RWPE1 (cell line): ENCODE measurements at places on chromosomes 13 and 19.

DNA sequence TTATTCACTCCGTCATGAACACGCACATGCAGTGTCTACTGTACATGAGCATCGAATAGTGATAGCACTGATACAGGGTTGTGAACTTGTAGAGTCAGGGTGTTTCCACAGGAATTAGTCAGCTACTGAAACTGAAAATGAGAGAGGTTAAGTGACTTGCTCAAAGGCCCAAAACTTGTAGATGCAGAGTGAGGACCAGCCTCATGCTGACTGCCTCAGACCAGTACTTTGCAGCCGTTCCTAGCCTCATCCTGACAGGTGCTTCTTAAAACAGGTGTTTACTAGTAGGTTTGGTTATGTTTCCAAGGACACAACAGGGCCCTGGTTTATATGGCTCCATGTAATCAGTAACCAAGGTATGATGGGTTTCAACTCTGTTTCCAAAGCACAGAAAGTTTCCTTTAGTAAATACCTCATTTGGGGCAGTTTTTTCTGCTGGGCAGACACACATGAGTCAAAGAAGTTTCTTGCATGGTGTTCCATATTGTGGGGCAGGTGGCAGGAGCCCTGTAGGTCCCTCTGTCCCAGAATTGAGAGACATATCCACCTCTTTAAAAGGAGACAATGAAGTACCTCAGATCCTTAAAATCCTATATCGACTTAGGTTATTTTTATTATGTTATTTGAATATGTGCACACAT, 16.0 kb downstream of the FGF9 start:
- DNase-seq: no peak

- DNase-seq: no peak
Measured at GRCh38 chr13:114035583-114036531, 62.0 kb upstream of the C13orf46 start.

GRCh38 chr19:51026554-51026831, at the start of gene KLK11:
Gene KLK11, minus strand, starts transcription at chr19:51026616. Its CDS starts 985 bp downstream, at chr19:51025631.
- DNase-seq: no peak

DNA sequence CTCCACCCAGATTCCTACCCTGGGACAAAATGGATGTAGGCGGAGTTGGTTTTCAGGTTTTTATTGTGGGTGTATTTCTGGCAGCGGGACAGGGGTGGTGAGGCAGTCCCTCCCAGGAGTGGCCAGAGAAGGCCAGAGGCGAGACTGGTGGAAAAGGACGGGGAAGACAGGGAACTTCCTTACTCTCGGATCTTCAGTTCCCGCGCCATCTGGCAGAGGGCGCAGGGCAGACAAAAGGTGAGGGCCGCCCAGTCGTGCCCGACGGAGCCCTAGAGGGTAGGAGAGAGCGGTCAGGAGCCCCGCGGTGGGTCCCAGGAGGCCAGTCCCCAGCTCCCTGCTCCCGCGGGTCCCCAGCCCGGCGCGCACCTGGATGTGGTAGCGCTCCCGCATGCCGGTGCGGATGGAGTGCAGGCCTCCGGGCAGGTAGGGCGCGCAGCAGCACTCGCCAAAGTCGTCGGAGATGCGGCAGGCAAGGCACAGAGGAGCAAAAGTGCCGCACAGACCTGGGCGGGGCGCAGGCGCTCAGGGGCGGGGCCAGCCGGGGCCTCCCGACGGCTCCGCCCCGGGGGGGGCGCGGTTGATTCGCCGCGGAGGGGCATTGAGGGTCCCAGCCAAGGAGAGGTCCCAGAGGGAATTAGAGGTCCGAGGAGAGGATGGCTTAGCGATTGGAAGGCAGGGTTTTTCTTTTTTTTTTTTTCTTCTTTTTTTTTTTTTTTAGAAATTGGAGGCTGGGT, 3.0 kb downstream of the CNFN start:
- peak; percentile 80 for DNase-seq

DNA sequence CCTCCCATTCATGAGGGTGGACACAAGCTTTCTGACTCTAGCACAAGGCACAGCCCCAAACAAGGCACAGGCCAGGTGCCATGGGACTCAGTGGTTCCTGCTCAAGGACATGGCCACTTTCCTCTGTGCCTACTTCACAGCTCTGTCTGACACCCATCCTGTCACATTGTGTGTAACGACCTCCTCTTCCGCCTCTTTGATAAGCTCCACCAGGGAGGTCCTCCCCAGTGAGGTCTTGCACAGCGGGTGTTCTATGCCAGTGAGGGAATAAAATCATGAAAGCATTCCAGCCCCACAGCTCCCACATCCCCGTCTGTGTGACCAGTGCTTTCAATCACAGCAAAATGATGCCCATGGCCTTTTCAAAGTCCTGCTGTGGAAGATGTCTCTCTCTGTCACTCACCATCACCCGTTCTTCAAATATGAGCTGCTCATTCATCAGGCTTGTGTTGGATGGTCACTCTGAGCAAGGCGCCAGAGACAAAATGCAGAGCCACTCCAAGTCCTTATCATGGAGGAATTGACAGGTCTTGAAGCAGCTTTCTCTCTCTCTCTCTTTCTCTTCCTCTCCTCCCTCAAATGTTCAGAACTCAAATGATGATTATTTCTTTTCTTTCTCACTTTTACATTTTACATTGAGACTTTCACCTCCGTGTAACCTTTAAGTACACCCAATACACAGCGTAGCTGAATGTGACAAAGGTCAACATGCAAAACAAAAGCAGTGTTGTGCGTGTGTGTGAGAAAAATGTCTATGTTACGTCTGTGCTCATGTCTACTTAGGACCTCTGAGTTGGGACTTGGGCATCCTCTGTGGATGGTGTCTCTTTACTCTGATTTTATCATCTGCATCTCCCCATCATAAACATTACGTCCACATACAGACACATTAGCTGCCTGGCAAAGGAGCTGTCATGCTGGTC, 8.0 kb upstream of the SPATA13 start:
- no peak for DNase-seq

- DNase-seq: no peak
Measured at GRCh38 chr19:54169149-54169740, 3.7 kb downstream of the TMC4 start.

- no peak for DNase-seq
Measured at GRCh38 chr19:29499921-29500590, 25.7 kb upstream of the VSTM2B start.

DNA sequence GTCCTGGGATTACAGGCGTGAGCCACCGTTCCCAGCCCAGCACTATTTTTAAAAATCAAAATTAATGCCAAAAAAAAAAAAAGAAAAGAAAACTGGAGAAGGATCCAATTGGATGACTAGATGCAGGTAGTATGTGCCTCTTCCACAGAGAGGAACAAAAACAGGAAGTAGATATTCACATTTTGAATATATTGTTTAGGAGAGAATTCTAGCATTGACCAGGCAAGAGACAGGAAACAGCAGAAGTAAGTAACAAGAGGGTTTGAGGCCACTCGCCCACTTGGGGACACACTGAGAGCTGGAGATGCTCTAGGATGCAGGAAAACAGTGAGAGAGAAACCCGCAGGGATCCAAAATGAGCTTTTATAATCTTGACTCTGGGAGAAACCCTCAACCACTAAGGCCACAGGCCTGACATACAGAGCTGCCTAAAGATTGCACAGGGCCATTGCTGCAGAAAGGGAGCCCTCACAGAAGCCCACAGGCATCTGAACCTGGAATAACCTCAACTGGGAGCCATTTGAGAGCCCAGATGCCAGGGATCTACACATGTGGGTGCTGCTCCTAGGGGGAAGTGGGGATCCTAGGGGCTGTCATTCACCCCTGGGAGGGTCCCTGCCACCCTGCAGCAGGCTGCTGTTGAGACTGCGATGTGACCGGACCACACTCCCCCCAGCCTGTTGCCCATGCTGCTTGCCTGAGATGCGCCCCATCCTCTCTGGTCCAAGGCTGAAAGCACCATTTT, 28.2 kb downstream of the IGFL2 start:
- DNase-seq: no peak

DNA sequence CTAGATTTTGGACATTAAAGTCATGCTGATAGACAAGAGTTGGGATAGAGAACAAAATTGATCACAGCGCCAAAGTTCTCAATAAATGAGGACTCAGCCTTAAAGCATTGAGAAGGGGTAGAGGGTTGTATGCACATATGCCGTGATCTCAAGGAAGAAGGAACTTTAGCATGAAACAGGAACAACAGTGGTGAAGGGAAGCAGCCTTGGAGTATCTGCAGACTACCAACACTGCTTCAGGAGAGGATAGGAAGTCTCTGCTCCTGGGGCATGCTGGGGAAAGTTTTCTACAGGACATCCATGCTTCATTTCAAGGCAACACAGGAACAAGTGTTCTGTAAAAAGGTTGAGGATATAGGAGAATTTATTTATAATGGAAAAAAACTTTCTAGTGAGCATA, 111.9 kb upstream of the MLNR start:
- no peak for DNase-seq

- no peak for DNase-seq
Measured at GRCh38 chr13:112741835-112742570, 52.2 kb downstream of the ATP11A start.

DNA sequence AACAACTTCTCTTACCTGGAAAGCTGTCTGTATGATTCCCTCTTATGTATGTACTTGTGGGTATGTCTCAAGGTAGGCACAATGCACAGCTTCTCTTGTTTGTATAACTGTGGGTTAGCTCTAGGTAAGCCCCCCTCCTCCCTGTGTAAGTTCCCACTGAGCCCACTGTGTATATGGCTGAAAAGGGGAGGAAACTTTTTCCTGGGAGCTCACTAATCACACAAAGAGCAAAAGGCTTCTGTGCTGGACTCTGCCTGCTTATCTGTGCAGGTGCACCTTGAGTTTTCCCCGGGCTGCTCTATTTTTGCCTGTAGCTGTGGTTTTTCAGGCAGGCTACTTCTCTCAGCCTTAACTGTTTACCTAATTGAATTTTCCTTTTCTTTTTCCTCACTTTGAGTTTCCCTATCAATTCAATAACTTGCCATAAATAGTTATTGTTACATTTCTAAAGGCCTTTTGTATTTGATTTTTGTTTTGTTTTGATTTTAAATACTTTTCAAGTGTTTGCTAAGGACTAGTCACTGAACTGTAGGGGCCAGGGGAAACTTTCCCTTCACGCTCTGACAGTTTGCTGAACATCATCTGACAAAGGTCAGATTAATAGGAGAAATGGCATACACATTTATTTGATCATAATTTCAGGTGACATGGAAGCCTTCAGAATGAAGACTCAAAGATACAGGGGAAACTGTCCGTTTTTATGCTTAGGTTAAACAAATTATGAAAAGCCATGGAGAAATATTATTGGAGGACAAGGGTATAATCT, 423.5 kb upstream of the ATXN8OS start:
- DNase-seq: no peak
